ENCODE measurements at places on chromosomes 11 and 22. TPM values are rescaled to one million over a fixed set of nuclear protein-coding genes. Genes with fewer than 3 reads are reported as not detected.

The AHNAK gene
- total RNA-seq: 18.6 TPM

The POU2AF2 gene
- not detected for total RNA-seq

The SCUBE2 gene
- 4.7 TPM for total RNA-seq

The RAG2 gene
- not detected for total RNA-seq

The LRRC74B gene
- not detected for total RNA-seq

The SLC37A4 gene
- 9.5 TPM for total RNA-seq

The OR5B21 gene
- total RNA-seq: not detected

DNA sequence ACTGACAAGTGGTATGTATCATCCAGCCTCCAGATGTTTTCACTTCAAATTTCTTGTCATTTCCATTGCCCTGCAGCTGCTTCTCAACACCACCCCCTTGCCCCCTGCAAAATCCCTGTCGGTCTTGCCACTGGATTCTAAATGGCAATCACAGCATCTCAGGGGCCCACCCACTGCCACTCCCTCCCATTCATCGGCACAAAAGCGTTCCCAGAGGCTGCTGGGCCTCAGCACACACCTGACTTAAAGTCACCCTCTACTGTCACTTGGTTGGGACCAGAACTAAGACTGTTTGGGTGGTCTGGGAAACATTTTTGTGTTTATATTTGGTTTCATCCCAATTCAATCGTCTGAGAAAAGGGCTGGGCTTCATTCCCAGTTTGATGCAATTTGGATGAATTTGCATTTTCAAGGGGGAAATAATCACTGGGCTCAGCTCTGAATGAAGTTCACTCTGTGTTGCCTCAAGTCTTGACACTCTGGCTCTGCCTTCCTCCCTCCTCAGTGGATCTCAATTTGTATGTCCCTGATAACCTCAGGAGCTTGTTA lies 27.1 kb downstream of the SYT13 start:
- no peak for DNase-seq

GRCh38 chr22:33006220-33006954 lies 51.8 kb downstream of the SYN3 start:
- DNase-seq: no peak

- no peak for DNase-seq
Measured at GRCh38 chr11:94528551-94528950, 15.2 kb upstream of the FUT4 start.

DNA sequence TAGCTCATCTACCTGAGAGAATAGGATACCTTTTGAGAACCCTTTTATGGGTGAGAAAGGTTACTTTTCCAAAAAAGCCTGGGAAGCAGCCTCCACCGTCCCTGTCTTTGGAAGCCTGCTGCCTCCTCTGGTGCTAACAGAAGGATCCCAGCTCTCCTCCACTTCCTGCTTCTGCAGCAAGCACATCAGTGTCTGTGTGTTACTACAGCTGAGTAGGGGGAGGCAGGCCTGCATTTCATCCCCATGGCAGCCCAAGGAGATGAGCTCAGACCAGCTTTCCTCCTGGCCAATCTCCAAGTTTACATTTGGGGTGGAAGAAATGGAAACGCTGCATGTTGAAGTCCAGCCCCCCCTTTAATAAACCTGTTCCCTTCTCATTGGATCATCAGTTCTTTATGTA lies 7.4 kb upstream of the CCDC34 start:
- DNase-seq: no peak

DNA sequence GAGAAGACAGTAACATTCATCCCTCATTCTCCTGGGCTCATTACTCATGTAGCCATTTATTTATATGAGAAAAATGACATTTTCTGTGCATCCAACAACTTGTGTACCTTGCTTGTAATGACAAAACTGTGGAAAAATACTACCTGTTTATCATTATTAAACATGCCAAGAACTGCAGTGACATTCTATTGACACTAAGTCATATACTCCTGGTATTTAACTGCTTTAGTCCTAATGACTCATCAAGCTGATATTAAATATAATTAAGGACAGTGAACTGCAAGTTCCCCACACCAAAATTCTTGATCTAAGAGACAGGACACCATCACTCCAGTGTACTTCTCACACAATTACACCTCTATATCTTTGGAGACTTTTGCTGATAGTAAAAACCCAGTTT lies 1328.7 kb upstream of the RAG2 start:
- DNase-seq: no peak

- no peak for DNase-seq
Measured at GRCh38 chr22:42928969-42929837, 72.1 kb upstream of the ARFGAP3 start.

- peak; percentile 78 for DNase-seq
Measured at GRCh38 chr11:120952461-120953434, 71.2 kb upstream of the TBCEL start.

DNA sequence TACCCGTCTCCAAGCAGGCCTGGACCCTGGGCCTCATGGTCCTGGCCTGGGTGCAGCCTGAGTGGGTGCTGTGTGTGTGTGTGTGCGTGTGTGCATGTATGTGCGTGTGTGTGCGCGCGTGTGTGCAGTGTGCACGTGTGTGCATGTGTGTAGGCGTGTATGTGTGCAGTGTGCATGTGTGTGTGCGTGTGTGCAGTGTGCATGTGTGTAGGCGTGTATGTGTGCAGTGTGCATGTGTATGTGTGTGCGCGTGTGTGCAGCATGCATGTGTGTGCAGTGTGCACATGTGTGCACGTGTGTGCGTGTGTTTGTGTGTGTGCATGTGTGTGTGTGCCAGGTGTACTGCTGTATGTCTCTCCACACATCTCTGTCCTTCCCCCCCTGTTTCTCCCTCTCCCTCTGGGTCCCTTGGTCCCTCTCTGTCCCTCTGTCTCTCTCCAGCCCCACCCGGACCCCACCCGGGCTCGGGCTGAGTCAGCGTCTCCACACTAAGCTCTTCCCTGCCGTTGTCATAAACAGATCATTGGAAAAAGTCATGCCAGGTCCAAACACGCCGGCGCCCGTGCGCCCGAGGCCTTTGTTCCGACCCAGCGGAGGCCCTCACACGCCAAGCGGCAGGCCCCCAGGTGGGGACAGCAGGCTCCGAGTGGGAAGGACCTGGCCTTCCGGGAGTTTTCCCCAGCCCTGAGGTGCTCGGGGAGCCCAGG lies 34.0 kb downstream of the WNT7B start:
- no peak for DNase-seq

DNA sequence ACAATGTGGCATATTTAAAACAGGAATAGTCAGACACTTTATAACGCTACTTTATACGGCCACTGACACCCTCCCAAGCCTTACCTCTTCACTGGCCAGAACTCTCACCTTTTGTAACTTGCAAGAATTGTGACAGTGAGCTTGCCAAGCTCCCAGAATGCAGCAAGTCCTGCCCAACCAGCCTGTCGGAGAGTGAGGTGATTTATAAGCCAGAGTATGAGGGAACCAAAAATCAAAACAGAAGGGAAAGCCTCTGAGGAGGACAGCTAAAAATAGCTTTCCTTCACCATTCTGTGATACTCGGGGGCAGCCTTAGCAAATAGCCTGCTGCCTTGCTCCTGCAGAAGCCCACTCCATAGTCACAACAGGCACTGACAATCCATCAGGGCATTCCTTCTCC lies 229.7 kb downstream of the FAM76B start:
- no peak for DNase-seq

GRCh38 chr11:44165432-44165831 lies 70.0 kb downstream of the EXT2 start:
- DNase-seq: no peak

DNA sequence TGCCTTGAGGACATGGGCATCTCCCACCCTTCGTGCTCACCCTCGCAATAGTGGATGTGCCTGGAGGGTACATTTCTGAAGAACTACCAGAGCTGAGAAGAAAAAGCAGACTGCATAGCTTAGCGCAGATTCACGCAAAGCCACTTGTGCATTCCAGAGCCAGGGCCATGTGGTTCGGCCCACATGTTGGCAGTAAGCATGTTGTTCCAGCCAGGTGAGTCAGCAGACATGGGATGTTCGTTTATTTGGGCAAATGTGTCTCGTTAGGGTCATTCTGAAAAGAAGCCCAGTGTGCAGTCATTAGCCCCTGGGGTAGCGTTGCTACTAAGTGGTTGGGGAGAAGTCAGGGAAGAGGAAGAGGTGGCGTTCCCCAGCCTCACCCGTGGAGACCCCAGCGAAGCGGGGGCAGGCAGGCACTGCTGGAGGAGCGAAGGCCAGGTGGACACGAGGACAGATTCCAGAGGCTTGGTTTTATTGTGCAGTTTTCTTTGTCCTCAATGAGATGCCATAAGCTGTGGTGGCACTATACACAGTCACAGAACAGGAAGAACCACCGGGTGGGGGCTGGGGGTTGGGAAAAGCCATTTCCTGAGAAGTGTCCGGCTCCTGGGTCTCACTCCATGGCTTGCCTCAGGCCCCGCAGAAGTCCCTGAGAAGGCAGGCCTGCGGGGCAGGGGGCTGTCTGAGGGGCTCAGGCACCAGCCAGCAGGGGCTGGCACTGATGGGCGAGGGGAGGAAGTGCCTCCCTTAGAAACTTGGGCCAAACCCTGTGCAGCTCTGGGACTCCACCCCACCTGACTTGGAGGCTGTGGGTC lies 5.0 kb downstream of the THY1 start:
- DNase-seq: peak; percentile 49

- DNase-seq: no peak
Measured at GRCh38 chr11:112801025-112801816, 160.0 kb upstream of the NCAM1 start.

- DNase-seq: no peak
Measured at GRCh38 chr22:50599816-50600455, 657 bp upstream of the MAPK8IP2 start.

GRCh38 chr11:46364791-46365190 lies 16.7 kb upstream of the MDK start:
- DNase-seq: no peak

- DNase-seq: no peak
Measured at GRCh38 chr11:3126901-3127691, 38.0 kb downstream of the OSBPL5 start.

DNA sequence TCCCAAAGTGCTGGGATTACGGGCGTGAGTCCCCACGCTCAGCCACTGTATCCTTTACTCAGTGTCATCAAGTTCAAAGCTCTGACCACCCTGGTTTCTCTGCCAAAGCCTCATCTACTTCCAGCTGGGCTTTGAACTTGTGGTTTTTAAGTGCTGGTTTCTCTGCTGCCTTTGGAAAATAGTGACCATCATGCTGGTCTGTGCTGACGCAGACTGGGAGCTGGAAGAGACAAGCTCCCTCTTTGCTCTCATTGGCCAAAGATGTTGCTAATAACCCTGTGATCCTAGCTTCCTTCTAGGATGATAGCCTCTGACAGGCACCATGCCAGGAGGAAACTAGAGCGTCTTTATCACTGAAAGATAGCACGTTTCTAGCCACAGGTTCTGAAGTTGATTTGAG lies 62.4 kb downstream of the ALX4 start:
- no peak for DNase-seq

DNA sequence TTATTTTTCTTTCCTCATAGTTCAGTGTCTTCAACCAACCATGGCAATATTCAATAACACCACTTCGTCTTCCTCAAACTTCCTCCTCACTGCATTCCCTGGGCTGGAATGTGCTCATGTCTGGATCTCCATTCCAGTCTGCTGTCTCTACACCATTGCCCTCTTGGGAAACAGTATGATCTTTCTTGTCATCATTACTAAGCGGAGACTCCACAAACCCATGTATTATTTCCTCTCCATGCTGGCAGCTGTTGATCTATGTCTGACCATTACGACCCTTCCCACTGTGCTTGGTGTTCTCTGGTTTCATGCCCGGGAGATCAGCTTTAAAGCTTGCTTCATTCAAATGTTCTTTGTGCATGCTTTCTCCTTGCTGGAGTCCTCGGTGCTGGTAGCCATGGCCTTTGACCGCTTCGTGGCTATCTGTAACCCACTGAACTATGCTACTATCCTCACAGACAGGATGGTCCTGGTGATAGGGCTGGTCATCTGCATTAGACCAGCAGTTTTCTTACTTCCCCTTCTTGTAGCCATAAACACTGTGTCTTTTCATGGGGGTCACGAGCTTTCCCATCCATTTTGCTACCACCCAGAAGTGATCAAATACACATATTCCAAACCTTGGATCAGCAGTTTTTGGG lies at the start of gene OR51T1:
TSS of gene OR51T1 (plus strand) at position 41 of the 641 bp plus-strand sequence. CDS start at position 41, 0 bp downstream.
- DNase-seq: no peak

DNA sequence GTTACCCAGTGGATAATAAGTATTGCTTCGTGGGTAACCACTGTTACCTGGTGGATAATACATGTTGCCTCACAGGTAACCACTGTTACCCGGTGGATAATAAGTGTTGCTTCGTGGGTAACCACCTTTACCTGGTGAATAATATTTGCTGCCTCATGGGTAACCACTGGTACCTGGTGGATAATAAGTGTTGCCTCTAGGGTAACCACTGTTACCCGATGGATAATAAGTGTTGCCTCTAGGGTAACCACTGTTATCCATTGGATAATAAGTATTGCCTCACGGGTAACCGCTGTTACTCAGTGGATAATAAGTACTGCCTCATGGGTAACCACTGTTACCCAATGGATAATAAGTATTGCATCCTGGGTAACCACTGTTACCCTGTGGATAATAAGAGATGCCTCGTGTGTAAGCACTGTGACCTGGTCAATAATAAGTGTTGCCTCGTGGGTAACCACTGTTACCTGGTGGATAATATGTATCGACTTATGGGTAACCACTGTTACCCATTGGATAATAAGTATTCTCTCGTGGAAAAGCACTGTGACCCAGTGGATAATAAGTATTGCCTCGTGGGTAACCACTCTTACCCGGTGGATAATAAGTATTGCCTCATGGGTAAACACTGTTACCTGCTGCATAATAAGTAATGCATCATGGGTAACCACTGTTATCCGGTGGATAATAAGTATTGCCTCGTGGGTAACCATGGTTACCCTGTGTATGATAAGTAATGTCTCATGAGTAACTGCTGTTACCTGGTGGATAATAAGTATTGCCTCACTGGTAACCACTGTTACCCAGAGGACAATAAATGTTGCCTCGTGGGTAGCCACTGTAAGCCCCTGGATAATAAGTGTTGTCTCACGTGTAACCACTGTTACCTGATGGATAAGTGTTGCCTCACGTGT lies 20.1 kb upstream of the NXPE4 start:
- DNase-seq: no peak

DNA sequence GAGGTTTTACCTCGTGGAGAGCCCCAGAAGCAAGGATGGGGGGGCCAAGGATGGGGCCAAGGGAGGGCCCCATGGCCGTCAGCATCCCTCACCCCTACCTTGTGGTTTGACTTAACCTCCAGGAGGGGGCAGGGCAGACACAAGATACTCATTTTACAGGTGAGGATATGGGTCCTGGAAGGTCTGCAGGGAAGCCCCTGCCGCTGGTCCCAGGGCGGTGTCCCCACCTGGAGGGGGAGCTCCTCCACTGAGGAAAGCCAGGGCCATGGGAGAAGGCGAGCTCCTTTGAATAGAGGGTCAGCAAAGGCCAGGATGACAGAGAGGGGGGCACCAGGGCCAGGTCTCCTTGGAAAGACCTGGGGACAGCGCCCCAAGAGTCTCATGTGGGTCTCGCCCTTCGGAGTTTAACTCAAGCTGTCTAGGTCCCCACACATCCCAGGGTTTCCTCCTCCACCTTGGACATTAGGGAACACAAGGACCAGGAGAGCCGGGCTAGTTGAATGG lies 5.9 kb upstream of the ADORA2A start:
- DNase-seq: no peak

All from occipital lobe (tissue), 3 donors.